ENCODE measurements at places on chromosomes 6 and 20. TPM values are rescaled to one million over a fixed set of nuclear protein-coding genes. Genes with fewer than 3 reads are reported as not detected.

MEI4 gene
- total RNA-seq, result not detected

BICRAL gene
- 15.8 TPM for total RNA-seq

GPLD1 gene
- 0.59 TPM for total RNA-seq

RALY gene
- 112 TPM for total RNA-seq

TNNC2 gene
- total RNA-seq, result 1.5 TPM

PTCRA gene
- total RNA-seq, result not detected

DZANK1 gene
- 1.9 TPM for total RNA-seq

PI16 gene
- total RNA-seq, result 5.2 TPM

STMND1 gene
- not detected for total RNA-seq

BHLHE23 gene
- not detected for total RNA-seq

PROKR2 gene
- not detected for total RNA-seq

MICB gene
- 14.3 TPM for total RNA-seq

VPS52 gene
- total RNA-seq, result 67.9 TPM

COL19A1 gene
- total RNA-seq, result not detected

DPPA5 gene
- not detected for total RNA-seq

PERP gene
- 1.3 TPM for total RNA-seq

HLA-DRB5 gene
- 12.6 TPM for total RNA-seq

HRH3 gene
- total RNA-seq, result not detected

PFDN6 gene
- 9.7 TPM for total RNA-seq

MDN1 gene
- total RNA-seq, result 40.3 TPM

THBD gene
- 2.2 TPM for total RNA-seq
